ENCODE measurements at places on chromosomes 5 and 9. TPM values are rescaled to one million over a fixed set of nuclear protein-coding genes. Genes with fewer than 3 reads are reported as not detected.

The STKLD1 gene
- polyA plus RNA-seq: 0.26 TPM

The SLF1 gene
- polyA plus RNA-seq: 4.8 TPM

The PCDHA1 gene
- polyA plus RNA-seq: 0.52 TPM

The ZFP2 gene
- 0.20 TPM for polyA plus RNA-seq

The MAMDC2 gene
- polyA plus RNA-seq: 6.4 TPM

The NRARP gene
- polyA plus RNA-seq: 52.0 TPM

The TAF11L5 gene
- polyA plus RNA-seq: not detected

The PCDHGC5 gene
- 0.41 TPM for polyA plus RNA-seq

The KCNT1 gene
- polyA plus RNA-seq: 0.35 TPM

The EIF4E1B gene
- polyA plus RNA-seq: 1.9 TPM

The PCDHB14 gene
- polyA plus RNA-seq: 2.7 TPM

The PPP1R26 gene
- 17.4 TPM for polyA plus RNA-seq

The TYRP1 gene
- 0.15 TPM for polyA plus RNA-seq

The FBXL7 gene
- 25.9 TPM for polyA plus RNA-seq

The CDC20B gene
- 0.06 TPM for polyA plus RNA-seq

The NME5 gene
- polyA plus RNA-seq: 0.48 TPM
